ENCODE measurements at places on chromosomes 7 and 10.

DNA sequence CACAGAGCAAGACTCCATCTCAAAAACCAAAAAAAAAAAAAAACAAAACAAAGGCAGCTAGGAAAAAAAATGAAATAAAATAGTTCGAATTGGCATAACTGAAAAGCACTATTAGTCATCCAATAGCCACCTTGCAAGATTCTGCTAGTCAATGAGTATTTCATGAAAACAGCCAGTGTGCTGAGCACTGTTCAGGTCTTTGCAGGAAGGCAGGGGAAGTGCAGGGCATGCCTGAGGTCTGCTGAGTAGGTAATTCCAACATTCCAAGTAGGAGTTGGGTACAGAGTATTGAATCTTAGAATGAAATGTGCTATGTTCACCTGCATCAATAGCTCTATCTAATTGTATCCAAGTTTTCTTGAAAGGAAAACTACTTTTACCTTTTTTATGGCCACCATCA lies 22.9 kb downstream of the ABRAXAS2 start:
- no peak for DNase-seq

- no peak for DNase-seq
Observed at GRCh38 chr10:33952692-33953360, 618.4 kb upstream of the NRP1 start.

- DNase-seq, result no peak
Observed at GRCh38 chr10:119478111-119478802, 64.3 kb downstream of the RGS10 start.

DNA sequence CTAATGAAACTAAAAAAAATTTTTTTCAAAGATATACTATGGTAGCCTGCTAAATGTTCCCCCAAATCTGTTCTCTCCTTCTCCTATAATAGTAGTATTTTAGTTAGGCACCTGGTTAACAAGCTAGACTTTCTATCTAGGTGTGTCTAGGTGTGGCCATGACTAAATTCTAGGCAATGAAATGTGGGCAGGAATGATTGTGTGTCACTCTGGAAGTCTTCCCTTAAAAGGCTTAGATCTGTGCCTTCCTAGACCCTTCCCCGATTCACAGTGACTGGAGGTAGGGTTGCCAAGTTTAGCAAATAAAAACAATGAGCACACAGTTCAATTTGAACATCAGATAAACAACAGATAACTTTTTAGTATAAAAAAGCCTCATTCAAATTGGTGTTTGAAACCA lies 8.3 kb upstream of the ARHGAP21 start:
- no peak for DNase-seq

GRCh38 chr10:88292185-88292514 lies 291.0 kb downstream of the RNLS start:
- no peak for DNase-seq

- no peak for DNase-seq
Observed at GRCh38 chr7:125644109-125644508, 714.5 kb upstream of the POT1 start.

DNA sequence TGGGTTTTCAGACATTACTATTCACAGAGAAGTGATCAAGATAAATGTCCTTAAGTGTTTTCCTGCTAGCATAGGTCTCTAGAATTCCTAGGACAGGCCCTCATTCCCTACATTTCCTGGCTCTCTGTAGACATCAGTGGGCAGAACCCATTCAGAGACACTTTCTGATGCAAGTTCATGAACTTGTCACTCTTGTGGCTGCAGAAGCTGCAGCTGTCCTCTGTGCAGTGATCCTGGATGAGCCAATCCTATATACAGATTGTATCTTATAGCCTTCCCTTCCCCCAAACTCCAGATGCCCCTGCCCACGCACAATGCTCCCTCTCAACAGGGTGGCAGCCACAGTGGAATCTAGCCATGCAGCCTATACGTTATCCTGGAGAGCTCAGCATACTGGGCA lies 12.6 kb upstream of the GRB10 start:
- DNase-seq, result no peak

- no peak for DNase-seq
Observed at GRCh38 chr7:140022582-140023211, 40.1 kb downstream of the PARP12 start.

DNA sequence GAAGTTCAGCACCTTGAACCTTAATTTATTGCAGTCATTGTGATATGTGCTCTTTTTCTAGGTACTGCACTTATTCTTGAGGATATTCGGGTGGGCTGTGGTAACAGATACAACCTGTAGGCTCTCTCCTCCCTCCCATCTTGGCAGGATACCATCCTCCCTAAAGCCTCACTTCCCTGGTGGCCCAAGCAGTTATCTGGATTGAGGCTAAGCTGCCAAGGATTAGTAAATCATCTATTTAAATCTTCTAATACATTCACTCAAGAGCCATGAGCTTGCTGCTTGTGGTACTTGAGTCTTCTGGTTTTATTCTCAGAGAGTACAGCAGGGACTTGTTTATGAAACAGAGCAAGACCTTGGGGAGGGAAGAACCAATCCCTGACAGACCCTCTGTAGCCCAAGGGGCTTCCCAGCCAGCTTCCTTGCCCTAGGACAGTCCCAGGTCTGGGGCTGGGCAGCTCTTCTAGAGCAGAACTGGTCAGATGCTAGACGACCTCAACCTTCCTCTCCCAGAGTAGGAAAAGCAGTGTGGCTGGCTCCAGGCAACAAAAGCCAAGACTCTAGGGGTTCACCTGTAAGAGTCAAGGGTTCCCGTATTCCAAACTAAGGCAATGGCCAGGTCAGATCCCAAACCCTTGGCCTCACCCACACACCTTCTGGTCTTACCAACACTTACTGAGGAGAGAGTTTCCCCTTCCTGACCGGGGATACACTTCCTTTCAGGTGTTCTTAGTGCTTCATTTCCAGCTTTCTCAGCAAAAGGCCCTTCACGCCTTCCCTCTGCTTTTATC lies 21.3 kb downstream of the WNT8B start:
- no peak for DNase-seq

- no peak for DNase-seq
Observed at GRCh38 chr10:29627201-29628132, 7.3 kb downstream of the SVIL start.

DNA sequence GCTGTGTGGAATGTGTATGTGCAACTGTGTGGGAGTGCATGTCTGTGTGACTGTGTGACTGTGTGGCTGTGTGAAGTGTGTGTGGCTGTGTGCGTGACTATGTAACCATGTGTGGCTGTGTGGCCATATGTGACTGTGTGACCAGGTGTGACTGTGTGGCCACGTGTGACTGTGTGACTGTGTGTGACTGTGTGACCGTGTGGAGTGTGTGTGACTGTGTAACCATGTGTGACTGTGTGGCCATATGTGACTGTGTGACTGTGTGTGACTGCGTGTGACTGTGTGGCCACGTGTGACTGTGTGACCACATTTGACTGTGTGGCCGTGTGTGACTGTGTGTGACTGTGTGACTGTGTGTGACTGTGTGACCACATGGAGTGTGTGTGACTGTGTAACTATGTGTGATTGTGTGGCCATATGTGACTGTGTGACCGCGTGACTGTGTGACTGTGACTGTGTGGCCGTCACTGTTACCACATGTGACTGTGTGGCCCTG lies 502.9 kb downstream of the DNAJB6 start:
- no peak for DNase-seq

DNA sequence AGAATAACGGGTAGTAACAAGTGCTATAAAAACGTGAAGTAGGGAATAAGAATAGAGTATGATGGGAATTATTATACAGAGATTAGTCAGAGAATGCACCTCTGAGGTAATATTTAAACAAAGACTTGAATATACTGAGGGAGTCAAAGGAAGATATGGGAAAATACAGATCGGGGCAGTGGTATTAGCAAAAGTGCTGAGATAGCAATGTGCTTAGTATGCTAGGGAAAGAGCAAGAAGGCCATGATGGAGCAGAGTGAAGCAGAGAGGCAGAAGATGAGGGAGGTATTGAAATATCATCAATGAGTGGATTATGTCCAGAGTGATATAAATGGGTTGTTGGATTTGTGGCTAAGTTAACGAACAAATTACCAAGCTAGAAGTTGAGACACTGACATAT lies 96.5 kb upstream of the GPR22 start:
- no peak for DNase-seq

- no peak for DNase-seq
Observed at GRCh38 chr7:4791738-4792536, 16.5 kb downstream of the AP5Z1 start.

GRCh38 chr7:36652431-36652830 lies 71.9 kb downstream of the AOAH start:
- no peak for DNase-seq

GRCh38 chr10:76031769-76032699 lies 600.6 kb downstream of the LRMDA start:
- no peak for DNase-seq

DNA sequence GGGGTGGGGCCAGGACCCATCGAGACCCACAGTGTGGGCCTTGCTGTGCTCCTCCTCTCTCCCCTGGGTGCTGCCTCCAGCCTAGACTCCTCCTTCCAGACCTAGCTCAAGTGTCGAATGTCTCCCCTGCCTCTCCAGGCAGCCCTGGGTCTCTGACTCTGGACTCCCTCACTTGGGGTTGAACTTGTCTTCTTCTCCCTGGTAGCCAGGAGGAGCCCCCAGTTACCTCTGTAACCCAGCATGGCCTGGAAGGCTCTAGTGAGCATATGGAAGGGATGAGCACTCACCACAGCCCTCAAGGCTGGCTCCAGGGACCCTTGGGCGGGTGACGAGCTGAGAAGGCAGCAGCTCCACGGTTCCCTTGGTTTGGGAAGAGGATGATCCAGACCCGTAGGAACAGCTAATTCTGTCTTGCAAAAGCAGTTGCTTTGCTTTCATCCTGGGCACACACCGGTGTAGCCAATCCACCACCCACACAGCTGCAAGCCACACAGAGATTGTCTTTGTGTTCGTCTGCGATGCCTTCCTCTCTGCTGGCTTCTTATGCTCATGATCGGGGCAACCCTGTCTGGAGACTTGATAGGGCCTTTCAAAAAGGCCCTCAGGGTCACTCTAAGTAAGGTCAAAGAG lies 52.3 kb upstream of the ANTXRL start:
- peak; percentile 24 for DNase-seq

DNA sequence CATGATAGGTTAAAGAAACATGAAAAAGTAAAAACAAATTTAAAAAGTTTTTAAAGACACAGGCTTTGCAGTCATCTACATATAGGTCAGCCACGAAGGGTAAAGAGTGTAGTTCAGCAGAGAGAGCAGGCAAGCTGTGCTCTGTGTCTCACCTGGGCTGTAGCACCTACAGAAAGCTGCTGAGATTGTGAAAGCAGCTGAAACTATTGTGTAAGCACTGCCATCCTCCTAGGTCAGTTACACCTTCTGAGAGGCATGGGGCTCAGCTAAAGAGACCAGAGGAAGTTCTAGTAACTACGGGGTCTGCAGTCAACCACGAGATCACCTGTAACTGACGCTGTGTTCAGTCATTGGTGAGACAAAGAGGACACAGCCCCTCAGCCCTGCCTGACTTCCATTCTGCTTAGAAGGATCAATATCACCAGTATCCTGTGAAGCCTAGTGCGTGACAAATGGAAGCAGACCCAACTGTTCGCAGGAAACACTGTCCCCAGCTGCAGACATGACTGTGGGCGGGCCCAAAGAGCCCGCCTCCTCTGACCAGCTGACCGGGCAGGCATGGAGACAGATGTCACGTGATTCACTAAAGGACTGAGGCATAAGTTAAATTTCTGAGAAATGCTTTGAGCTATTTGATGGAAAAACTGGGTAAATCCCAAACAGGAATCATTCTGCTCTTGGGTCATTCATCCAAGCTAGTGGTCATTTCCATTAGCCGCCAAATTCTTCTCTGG lies 87.9 kb downstream of the EBF3 start:
- no peak for DNase-seq

- DNase-seq, result no peak
Observed at GRCh38 chr7:114864278-114864677, 57.6 kb upstream of the MDFIC start.

DNA sequence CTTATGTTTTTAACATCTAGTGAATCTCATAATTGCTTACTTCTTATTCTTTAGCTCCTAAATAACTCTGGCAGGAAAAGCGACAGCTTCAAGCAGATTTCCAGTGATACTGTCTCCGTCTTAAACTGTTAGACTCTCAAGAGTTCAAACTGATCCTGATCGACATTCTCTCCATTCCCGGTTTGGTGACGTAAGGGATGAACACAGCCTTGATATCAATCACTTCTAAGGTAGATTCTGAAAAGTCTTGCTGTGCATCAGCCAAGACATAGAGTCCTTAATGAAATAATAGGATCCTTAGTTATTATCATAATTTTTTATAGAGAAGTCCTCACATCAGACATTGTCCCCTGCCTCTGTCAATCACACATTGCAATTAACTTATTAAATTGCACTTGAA lies 534.6 kb downstream of the TFEC start:
- no peak for DNase-seq
